T-helper 1 cell (primary cell): ENCODE measurements at places on chromosomes 3 and 15.
A peak's percentile ranks its signal among the peaks of the same experiment; 100 is the strongest.

GRCh38 chr3:169165196-169166158 lies 498.0 kb downstream of the MECOM start:
- no peak for DNase-seq

- no peak for DNase-seq
Measured at GRCh38 chr15:69931156-69931555, 166.6 kb downstream of the TLE3 start.

DNA sequence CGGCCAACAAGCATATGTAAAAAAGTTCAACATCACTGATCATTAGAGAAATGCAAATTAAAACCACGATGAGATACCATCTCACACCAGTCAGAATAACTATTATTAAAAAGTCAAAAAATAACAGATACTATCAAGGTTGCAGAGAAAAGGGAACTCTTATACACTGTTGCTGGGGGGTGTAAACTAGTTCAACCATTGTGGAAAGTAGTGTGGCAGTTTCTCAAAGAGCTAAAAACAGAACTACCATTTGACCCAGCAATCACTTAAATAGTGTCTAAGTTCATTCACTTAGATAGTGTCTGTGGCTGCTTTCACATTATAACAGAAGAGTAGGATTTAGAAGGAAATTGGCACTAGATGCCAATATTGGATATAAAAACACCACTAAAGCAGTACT lies 49.7 kb downstream of the CGGBP1 start:
- DNase-seq = no peak

DNA sequence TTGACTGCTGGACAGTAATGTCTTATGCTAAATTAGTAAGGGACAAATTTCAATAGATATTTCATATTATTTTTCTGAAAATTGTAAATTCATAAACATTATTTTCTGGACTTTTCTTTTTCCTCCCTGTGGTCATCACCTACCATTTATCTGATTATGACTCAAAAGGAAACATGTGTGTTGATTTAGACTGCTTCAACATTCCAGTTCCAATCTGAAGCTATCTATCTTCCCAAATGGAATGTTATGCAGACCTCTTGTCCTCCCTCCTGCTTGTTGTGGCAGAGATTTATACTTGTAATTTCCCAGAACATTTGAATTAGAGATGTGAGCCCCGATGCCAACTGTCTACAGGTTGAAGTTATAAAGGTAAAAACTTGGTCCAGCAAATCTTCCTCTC lies 803.4 kb downstream of the TUSC7 start:
- DNase-seq = no peak

DNA sequence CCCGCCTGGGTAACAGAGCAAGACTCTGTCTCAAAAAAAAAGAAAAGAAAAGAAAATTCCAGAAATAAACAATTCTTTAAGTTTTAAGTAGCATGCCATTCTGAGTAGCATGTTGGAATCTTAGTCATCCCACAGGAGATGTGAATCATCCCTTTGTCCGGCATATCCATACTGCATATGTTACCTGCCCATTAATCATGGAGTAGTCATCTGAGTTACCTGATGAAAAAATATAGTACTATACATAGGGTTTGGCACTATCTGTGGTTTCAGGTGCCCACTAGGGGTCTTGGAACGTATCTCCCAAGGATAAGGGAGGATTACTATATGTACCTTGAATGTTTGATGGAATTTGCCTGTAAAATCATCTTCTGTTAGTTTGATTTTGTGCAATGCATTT lies 6.3 kb upstream of the CCR4 start:
- DNase-seq = no peak

DNA sequence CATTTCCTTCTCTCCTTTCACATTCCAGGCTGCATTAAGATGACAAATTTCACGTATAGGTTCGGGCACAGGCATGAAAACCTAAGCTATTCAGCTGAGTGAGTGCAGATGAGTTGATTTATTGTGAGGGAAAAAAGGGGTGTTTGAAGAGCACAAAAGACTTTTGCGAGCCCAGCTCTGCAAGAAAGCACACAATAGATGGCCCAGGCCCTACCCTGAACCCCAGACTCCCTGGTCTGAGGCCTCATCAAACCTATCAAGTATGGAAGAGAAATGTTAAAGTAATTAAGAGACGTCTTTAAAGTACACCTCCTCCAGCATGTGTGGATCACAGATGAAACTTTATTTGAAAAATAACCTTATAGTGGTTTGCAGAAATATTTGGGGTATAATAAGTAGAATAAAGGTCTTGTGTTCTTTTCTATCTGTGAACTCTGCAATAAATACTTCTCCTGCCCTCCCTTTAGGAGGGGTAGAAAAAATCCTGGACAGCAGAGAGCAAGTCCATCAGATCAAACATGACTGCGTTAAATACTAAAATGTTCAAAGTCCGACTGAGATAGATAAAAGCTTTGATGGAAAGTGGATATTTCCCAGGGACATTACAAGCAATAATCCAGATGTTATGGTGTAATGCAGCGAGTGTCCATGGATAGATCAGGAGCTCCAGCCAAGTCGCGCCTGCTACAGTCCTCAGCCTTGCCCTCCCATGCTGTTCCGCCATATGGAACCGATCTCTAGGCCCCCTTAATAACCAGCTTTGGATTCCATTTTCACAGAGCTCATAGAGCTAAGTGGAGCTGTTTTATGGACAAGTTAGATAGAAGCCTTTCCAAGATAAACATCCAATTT lies 121.5 kb downstream of the MCTP2 start:
- no peak for DNase-seq

DNA sequence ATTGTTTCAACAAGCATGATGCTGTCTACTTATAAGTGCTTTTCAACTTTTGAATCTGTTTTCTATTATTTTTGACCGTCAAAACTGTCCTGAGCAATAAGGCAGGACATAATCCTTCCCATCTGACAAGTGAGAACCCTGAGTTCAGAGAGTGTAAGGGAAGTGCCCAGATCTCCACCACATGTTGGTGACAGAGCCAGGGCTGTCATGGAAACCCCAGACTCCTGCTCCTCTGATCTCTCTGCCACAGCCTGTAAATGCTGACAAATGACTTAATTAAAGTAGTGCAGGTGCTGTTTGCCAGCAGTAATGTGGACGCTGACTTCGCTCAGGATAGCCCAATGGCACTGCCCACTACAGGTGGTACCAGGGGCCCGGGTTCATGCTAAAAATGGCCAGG lies 40.3 kb downstream of the SPSB4 start:
- DNase-seq = no peak

GRCh38 chr3:150341891-150342290 lies 66.2 kb upstream of the TSC22D2 start:
- DNase-seq = no peak

- no peak for DNase-seq
Measured at GRCh38 chr15:79804838-79805237, 92.0 kb downstream of the MTHFS start.

- DNase-seq = no peak
Measured at GRCh38 chr3:15204005-15204404, 2.0 kb upstream of the CAPN7 start.

DNA sequence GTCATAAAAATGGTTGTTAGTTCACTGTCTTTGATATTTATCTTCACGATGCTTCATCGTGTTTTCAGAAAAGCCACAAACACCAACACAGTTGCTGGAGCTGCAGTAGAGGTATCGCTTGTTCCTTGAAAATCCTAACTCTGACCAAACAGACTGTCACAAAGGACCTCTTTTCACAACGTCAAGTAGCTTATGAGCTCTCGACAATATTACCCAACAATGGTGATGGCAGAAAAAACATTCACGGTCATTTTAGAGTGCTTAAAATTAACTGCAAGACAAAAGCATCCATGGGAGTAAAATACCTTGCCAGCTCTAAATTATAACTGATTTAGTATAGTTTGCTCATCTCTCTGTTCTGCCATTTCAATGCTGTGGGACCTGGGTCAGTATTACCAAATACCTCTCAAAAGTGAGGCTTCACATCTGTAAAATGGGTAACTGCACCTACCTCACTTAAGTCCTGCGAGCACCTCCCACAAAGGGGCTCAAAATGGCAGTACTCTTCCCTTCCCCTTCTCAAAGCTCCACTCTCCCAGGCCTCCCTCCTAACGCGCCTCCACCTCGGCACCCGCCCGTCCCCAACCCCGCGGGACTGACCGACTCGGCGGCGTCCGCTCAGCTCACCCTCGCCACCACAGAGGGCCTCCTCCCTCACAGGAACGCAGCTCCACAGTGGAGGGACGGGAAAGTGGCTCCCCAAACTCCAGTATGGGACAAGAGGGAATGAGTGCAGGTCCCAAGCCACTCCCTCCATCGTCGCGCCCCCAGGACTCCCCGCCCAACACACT lies 546 bp downstream of the TRIM59 start:
- no peak for DNase-seq

DNA sequence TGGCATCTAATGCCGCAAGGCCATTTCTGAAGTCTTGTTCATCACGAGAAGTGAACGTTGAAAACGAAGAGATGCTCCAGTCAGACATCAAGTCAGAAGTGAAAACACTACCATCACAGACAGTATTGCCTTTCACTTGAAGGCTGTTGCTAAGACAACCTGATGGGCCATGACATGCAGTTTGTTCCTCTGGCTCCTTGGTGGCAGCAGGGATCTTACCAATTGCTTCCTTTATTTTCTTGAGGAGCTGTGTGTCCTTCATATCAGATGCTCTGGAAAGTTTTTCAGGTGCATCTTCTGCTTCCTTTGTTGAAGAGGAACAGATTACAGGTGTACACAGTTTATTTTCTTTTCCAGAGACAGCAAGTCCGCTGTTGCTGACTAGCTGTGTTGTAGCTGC lies 30.7 kb upstream of the MYLK start:
- DNase-seq = no peak

DNA sequence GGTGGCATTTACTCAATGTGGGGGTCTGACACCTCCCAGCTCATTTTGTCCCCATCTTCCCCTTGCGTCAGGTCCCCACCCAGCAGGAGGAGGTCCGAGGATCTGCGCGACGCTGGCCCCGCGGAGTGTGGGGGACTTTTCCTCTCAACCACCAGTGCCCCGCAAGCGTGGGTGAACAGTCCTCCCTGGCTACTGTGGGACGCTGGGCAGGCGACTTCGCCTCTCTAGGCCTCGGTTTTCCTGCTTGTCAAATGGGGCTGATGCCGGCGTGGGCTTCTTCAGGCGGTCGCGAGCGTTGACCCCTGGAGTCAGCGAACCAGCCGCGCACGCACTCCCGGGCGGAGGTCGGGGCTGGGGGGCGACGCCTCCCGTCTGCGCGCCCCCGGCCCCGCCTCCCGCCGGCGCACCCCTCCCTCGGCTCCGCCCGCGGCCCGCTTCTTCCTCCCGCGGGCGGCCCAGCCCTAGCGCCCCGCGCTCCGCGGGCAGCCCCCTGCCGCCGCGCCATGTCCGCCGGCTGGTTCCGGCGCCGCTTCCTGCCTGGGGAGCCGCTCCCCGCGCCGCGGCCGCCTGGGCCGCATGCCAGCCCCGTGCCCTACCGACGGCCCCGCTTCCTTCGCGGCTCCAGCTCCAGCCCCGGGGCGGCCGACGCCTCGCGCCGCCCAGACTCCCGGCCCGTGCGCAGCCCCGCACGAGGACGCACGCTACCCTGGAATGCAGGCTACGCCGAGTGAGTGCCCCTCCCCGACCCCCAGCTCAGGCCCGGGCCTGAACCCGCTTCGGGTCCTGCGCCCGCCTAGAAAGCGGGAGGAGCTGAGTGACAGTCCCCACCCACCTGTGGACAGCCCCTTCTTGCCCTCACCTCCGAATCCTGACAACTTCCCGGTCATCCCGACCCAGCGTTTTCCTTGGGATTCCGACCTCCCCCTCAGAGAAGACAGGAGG lies at the start of gene PPM1M:
Gene PPM1M (plus strand): TSS at position 438 of the 942 bp plus-strand sequence. CDS start 66 bp downstream, at position 504.
- peak; percentile 52 for DNase-seq

DNA sequence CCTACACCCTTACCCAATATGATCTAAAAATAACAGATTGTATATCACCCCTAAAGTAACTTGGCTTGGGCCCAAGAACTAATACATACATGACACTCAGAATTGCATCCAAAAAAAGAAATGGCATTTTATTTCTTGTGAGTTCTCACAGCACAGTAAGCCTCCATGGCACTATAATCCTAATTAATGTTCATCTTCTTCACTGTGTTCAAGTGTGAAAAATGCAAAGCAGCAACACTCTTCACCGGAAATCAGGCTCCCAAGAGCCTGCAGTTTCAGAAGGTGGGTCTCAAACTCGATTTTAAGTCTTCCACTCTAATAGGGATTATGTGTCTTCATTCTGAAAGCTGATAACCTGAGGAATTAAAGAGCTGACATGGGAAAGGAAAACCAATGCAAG lies 142.8 kb upstream of the TSC22D2 start:
- no peak for DNase-seq

- peak; percentile 92 for DNase-seq
Measured at GRCh38 chr3:196568246-196569002, at the start of the genes FBXO45 and WDR53. Gene FBXO45, plus strand, starts transcription at chr3:196568660. Its CDS starts 325 bp downstream, at chr3:196568985. Gene WDR53, minus strand, starts transcription at chr3:196568554. Its CDS starts 7,079 bp downstream, at chr3:196561475.

- DNase-seq = no peak
Measured at GRCh38 chr3:52532838-52533622, 627 bp downstream of the NT5DC2 start.

DNA sequence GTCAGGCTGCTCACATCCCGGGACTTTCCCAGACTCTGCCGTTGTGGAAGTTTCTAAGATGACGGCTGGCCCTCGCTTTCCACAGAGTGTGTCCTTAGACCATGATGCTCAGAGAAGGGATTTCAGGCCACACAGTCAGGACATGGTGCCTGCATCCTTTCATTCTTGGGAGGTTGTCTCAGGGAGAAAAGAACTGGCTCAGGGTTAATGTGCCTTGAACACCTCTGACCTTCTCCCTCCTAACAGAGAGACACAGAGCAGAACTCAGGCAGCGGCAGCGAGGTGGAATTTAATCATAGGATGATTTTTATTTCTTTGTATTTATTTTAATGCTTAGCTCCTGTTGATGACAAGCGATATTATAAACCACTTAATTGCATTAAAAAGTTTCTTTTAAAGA lies 96.9 kb upstream of the ATP2B2 start:
- DNase-seq = no peak

DNA sequence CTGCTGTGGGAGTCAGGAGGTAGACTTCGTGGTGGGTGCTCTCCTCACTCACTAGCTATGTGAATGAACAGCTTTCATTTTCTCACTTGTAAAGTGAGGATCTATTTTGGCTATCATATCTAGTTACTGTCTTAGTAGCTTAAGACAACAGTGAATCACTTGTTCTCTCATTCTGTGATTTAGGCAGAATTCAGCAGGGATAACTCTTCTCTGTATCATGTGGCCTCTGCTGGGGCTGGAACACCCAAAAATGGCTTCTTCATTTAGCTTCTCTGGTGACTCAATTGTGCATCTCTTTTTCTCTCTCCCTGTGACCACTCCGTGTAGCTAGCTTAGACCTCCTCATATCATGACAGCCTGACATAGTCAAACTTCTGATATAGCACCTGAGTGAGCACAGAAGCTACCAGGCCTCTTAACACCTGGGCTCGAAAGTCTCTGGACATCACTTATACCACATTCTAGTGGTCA lies 68.4 kb downstream of the BFSP2 start:
- no peak for DNase-seq

- no peak for DNase-seq
Measured at GRCh38 chr3:56940976-56941375, 119.5 kb upstream of the SPATA12 start.

GRCh38 chr15:22902046-22902445 lies 63.6 kb downstream of the NIPA2 start:
- no peak for DNase-seq

GRCh38 chr3:45330510-45331295 lies 57.7 kb upstream of the LARS2 start:
- DNase-seq = no peak

- peak; percentile 56 for DNase-seq
Measured at GRCh38 chr3:108124337-108125152, 33.7 kb upstream of the CD47 start.

GRCh38 chr3:170999737-171000242 lies 26.7 kb downstream of the SLC2A2 start:
- DNase-seq = no peak
